ENCODE measurements at places on chromosomes 1 and 21. TPM values are rescaled to one million over a fixed set of nuclear protein-coding genes. Genes with fewer than 3 reads are reported as not detected.

The TCHH gene
- total RNA-seq: 0.60 TPM

The GPATCH3 gene
- total RNA-seq: 7.8 TPM

The NOC2L gene
- total RNA-seq: 53.1 TPM

DNA sequence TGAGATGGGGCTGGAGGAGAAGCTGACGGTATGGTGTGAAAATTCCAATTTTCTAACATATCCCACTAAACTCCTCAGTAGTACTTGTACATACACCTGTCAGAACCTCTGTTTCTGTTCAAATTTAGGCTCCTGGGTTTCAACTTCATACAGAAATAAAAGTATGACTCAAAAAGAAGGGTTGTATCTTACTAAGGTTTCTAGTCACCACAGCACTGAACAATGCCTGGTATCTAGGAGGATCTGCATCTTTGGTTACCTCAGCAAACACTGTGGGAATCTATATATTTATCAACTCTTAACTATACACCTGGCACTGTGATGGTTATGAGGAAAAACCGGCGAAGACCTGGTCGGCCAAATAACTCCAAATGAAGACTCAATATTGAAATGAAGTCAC is 13.8 kb downstream of the RBM34 start:
- peaks cover 100% of the 10 kb centered on the region for H3K36me3 ChIP-seq
- no peaks in the 10 kb centered on the region for H3K4me1 ChIP-seq
- no peak overlapping the region for H3K4me3 ChIP-seq
- no peak overlapping the region for H3K27ac ChIP-seq

DNA sequence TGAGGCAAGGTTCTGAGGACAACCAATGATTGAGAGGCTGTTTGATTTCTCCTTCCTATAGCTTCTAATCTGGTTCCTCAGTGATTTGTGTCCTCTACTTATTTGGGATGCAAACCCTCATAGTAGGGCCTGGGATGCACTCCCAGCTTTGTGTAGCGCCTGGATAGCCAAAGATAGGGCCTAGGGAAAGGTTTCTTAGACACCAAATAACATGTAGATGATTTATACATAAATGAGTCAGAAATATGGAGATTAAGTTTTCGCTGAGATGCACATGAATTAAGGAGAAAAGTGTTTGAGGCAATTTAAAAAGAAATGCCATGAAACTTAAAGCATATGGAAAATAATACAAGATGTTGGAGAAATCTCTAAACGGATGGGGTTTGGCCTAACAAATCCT is 66.0 kb upstream of the LMO4 start:
- H3K4me1 ChIP-seq: no peaks in the 10 kb centered on the region
- no peak for DNase-seq
- no peaks in the 10 kb centered on the region for H3K27me3 ChIP-seq

Data from tibial nerve (tissue), 4 donors.